Osteoblast (primary cell): ENCODE measurements at places on chromosomes 4 and X. TPM values are rescaled to one million over a fixed set of nuclear protein-coding genes. Genes with fewer than 3 reads are reported as not detected.
A peak's percentile ranks its signal among the peaks of the same experiment; 100 is the strongest.

DNA sequence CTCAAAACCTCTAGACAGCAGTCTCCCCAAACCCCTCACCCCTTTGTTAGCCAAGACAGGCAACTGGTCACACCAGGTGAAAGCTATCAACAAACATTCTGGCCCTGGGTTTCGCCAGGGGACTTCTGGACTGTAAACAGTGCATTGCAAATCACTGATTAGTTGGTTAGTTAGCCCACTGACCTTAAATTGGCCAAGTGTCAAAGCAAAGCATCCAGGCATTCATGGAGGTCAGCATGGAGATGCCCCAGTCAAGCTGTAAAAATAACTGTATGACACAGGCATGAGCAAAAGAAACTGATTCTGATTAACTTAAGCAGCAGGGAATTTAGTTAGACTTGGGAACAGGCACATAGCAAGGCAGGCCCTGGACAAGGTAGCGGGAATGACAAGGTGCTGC lies 156.0 kb upstream of the TTC29 start:
- H3K27me3 ChIP-seq = no peaks in the 10 kb centered on the region
- no peaks in the 10 kb centered on the region for H3K36me3 ChIP-seq
- peaks cover 17% of the 10 kb centered on the region for H3K4me1 ChIP-seq
- no peak overlapping the region for H3K4me3 ChIP-seq
- H3K27ac ChIP-seq = no peak overlapping the region
- DNase-seq = no peak

DNA sequence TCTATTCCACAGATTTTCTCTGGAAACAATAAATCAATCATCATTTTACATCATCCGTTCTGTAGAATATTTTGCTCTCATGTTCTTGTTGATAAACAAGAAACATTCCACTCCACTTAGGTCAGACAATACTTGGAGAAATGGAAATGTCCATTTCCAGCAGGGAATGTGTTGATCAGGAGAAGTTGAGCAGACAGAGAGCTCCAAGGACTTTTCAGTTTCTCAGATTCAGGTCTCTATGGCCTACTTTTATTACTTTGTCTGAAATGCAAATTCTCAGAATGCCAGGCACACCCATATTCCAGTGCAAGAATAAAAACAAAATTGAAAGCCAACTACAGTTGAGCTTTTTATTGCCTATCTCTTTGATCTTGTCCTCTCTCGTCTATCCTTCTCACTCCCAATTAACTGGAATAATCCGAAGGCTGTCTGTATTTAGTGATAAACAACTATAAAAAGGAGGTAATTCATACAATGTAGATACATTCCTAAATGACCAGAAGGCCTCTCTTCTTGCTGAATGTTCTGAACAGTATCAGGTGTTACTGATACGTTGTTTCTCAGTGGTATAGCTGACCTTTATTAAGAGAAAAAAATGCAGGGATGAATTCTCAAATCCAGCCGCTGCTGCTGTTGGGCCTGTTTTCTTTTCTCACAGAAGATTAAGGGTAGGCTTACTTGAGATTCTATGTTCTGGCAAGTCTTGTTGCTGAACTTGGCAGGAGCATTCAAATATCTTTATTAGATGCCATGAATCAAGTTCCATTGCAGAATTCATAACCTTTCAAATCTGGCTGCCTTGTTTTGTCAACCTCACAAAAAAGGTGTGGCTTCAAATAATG lies 72.1 kb downstream of the HPGD start:
- no peaks in the 10 kb centered on the region for H3K36me3 ChIP-seq
- no peak for DNase-seq
- H3K27me3 ChIP-seq = no peaks in the 10 kb centered on the region

- no peak overlapping the region for H3K27ac ChIP-seq
- peak; percentile 36 for DNase-seq
- H3K4me1 ChIP-seq = no peaks in the 10 kb centered on the region
- H3K27me3 ChIP-seq = peaks cover 26% of the 10 kb centered on the region
- H3K36me3 ChIP-seq = no peaks in the 10 kb centered on the region
- H3K4me3 ChIP-seq = no peak overlapping the region
Observed at GRCh38 chr4:1415681-1415981, 9.4 kb upstream of the NKX1-1 start.

The PDZD4 gene
- total RNA-seq = under 0.01 TPM in 2 replicates
